ENCODE measurements at places on chromosomes 7 and 10.
A peak's percentile ranks its signal among the peaks of the same experiment; 100 is the strongest.

- DNase-seq = no peak
Observed at GRCh38 chr7:47380325-47381133, 201.4 kb downstream of the TNS3 start.

- DNase-seq = no peak
Observed at GRCh38 chr7:139232904-139233303, 1.9 kb downstream of the UBN2 start.

DNA sequence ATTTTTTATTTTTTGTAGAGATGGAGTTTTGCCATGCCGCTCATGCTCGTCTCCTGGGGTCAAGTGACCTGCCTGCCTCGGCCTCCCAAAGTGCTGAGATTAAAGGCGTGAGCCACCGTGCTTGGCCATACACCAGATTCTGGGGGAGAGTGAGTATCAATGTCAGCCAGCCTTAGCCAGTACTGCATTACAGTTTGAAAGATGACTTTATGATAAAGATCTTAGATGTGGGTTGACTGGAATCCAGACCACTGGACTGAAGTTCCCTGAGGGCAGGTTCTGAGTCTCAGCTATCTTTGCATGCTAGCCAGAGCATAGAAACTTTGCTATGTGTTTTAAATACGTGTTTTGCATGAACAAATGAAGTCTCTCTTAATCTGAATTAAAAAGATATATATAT is 117.2 kb upstream of the EFCAB10 start:
- DNase-seq = no peak

GRCh38 chr7:44072364-44073231 is 7.2 kb upstream of the PGAM2 start:
- peak; percentile 65 for DNase-seq

DNA sequence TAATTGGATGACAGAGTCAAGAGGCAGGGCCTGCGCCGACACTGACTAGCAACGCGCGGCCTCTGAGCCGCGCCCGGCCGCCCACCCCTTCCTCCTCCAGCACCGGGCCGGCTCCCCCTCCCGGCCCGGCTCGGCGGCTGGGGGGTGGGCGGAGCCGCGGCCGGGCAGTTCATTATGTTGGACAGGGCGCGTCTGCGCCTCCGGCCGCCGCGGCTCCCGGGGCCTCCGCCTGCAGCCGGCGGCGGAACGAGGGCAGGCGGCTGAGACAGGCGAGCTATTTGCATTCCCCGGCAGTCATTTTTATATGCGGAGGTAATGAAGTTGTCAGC is 106.7 kb downstream of the SNX10 start:
- DNase-seq = peak; percentile 50

GRCh38 chr7:44291066-44291732 is 34.2 kb downstream of the CAMK2B start:
- peak; percentile 35 for DNase-seq

- DNase-seq = no peak
Observed at GRCh38 chr10:116886772-116887171, 37.5 kb downstream of the ENO4 start.

DNA sequence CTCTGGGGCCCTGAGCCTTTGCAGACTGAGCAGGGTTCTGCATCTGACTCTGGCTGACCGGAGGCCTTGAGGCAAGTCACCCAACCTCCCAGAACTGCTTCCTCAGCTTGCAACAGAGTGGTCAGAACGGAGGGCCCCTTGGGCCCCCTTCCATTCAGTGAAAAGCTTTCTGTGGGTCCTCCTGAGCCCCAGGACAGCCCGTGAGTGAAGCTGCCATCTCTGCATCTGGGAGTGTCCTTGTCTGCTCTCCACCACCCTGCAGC is 224.7 kb downstream of the DNAJB6 start:
- no peak for DNase-seq

DNA sequence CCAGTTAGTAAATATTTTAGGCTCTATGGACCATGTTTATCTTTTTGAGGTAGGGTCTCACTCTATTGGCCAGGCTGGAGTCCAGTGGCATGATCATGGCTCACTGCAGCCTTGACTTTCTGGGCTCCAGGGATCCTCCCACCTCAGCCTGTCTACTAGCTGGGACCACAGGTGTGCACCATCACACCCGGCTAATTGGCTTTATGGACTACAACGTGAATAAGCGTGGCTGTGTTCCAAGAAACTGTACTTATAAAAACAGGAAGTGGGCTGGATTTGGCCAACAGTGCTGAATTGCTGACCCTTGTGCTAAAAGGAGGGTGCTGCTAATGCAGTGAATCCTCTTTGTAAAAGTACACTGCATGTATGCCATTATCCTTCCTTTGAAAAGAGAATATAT is 111.7 kb upstream of the CDK13 start:
- DNase-seq = no peak

DNA sequence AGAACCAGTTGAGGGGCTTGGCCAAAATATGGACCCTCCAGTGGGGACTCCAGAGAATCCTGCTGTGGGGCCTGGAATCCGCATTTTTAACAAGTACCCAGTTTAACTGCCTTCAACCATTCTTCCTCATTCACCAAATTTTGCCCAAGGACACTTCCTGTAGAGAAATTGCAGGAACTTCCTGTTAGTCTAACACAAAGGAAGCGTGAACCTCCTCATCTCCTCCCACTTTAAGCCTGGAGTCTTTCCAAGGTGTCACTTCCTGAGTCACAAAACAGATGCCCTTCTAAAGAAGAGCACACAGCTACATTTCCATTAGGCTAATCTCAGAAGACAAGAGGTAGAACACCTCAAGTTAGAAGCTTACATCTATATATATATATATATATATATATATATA is 188.4 kb downstream of the PPP1R17 start:
- no peak for DNase-seq

GRCh38 chr7:29885626-29886025 is 79.3 kb downstream of the WIPF3 start:
- no peak for DNase-seq

DNA sequence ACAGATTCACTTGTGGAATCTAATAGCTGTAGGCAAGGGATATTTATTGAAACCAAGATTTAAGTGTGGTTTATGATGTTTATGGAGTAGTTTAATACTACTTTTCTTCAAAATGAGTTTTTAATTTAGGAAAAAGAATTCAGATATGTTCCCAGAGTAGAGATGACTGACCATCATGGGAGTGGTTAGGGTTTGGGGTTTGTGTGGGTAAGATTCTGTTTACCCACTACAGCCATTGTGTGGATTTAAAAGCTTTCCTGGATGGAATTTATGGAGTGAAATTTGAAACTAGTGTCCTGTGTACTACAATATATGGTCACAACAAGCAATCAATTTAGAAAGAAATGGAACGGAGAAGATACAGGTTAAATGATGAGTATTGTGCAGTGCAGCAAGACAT is 453.5 kb downstream of the AUTS2 start:
- DNase-seq = no peak

DNA sequence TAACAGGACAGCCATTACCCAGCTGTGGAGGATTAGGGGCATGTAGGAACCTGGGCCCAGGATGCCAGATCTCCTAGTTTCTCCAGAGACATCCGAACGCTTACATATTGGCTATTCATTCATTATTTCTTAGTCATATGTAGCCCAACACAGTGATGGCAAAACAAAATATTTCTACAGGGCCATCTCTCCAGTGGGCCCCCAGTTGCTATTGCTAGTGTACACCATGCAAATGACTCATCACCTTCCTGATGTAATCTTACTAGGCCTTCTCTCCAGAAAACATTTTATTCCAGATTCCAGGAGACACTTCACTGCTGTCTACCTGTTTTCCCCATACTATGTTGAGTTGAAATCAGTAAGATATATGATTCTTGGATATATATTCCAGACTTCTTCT is 201.7 kb downstream of the PLXDC2 start:
- DNase-seq = no peak

GRCh38 chr7:49669692-49670260 is 103.7 kb upstream of the VWC2 start:
- DNase-seq = no peak
